ENCODE measurements at places on chromosomes 3 and 15.

DNA sequence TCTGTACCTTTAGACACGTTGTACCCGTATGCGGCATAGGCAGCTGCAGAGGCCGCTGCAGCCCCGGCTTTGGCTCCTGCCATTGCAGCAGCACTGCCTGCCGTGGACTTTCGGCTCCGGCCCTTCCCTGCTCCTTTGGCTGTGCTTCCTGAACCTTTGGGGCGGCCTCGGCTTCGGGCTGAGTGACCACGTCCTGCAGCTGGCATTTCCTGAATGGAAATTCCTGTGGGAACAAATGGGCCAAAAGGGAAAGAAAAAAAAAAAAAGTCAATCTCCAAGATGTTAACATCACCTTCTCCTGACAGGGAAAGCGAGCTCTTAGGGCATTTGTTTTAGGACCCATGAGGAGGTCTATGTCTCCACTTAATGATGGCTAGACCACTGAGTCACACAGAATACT, 29.6 kb downstream of the CHAC1 start:
- no peak for DNase-seq

GRCh38 chr3:100125161-100125938, 11.0 kb upstream of the FILIP1L start:
- DNase-seq, result no peak

DNA sequence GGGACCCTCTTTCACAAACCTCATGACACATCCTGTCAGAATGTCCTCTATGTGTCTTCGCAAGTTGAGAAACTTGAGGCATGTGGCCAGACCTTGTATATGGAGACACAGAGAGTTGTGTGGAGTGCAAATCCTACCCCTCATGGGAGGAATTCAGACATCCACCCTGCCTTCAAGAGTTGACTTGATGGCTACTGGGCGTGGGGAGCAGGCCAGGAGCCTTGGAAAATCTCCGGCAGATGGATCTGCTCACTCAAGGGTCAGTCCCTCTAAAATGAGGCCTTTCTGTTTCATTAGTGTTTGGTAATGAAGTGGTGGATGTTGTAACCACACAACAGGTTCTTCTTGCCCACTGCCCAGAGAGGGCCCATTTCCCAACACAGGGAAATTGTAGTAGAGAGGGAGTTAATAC, 79.0 kb downstream of the ASB7 start:
- DNase-seq, result no peak

GRCh38 chr3:187367561-187368103, 553 bp upstream of the RTP4 start:
- DNase-seq, result no peak

GRCh38 chr3:142850395-142851023, 38.4 kb downstream of the PCOLCE2 start:
- DNase-seq, result no peak

DNA sequence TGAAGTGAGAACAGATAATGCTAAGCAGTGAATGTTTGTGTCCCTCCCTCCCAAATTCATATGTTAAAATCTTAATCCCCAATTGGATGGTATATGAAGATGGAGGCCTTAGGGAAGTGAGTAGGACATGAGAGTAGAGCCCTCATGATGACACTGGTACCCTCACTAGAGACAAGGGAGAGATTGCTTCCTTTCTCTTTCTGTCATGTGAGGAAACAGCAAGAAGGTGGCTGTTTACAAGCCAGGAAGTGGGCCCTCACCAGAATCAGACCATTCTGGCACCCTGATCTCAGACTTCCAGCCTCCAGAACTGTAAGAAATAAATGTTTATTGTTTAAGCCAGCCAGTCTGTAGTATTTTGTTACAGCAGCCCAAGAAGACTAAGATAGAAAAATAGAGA, 209.5 kb downstream of the SATB1 start:
- no peak for DNase-seq
